ENCODE measurements at places on chromosomes 4 and X. TPM values are rescaled to one million over a fixed set of nuclear protein-coding genes. Genes with fewer than 3 reads are reported as not detected.

The SLITRK2 gene
- not detected for polyA plus RNA-seq

The SOWAHB gene
- 10.2 TPM for polyA plus RNA-seq

The PCDH18 gene
- 0.89 TPM for polyA plus RNA-seq

The USP27X gene
- polyA plus RNA-seq, result 0.93 TPM

The HS6ST2 gene
- not detected for polyA plus RNA-seq

The KDM6A gene
- polyA plus RNA-seq, result 6.5 TPM

The IL13RA2 gene
- polyA plus RNA-seq, result 2.2 TPM

The AMER1 gene
- polyA plus RNA-seq, result 0.40 TPM

The PPP1R2C gene
- not detected for polyA plus RNA-seq

The POF1B gene
- 0.22 TPM for polyA plus RNA-seq

The SLC4A4 gene
- 10.7 TPM for polyA plus RNA-seq

The FGFBP2 gene
- 0.60 TPM for polyA plus RNA-seq

The CCDC110 gene
- 0.45 TPM for polyA plus RNA-seq

DNA sequence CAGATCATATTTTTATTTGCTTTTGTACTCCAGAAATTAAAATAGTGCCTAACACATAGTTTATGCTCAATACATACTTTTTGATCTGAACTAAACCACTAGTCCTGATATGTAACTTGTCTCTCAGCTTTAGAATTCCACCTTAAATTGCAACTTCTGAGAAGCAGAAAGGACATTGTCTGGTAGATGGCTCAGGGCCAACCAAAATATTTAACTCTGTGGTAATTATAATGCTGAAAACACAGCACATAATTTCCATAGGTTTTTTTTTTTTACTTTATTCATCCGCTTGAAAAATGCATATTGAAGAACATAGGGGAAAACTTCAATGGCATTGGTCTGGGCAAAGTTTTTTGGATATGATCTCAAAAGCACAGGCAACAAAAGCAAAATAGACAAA, 59.3 kb downstream of the AREG start:
- DNase-seq, result no peak

DNA sequence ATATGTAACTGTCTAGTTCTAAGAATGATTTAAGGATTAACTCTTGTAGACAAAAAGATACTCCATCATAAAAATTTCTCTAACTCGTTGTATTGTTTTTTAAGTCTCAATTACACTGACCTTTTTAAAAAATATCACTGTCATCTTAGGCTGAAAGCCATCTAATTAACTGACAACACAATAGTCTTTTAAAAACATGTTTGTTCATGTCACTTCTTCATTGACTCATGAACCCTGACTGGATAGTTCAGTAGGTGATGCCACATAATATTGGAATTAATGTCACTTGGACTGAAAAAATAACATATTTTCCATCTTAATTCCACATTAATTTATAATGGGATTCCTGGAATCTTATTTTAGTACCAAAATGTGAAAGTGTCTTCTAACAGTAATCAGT, 179.3 kb downstream of the ADGRL3 start:
- DNase-seq, result no peak

GRCh38 chrX:16067886-16068515, 55.4 kb upstream of the GRPR start:
- no peak for DNase-seq

DNA sequence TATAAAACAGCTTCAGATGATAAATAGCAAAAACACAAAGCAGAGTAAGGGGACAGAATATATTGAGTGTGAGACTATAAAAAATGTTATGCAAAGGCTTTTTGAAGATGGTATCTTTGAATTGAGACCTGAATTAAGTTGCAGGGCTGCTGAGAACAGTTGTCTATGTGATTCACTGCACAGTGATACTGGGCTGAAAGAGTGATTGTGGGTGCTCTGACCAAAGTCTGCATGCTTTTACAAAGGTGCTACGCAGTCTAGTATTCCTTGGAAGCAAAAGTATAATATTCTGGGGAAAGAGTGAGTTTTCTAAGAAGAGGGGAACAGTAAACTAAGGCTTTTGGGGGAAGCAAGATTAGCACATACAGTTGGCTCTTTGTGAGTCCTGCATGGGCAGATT, 234.0 kb downstream of the ARHGAP10 start:
- no peak for DNase-seq

DNA sequence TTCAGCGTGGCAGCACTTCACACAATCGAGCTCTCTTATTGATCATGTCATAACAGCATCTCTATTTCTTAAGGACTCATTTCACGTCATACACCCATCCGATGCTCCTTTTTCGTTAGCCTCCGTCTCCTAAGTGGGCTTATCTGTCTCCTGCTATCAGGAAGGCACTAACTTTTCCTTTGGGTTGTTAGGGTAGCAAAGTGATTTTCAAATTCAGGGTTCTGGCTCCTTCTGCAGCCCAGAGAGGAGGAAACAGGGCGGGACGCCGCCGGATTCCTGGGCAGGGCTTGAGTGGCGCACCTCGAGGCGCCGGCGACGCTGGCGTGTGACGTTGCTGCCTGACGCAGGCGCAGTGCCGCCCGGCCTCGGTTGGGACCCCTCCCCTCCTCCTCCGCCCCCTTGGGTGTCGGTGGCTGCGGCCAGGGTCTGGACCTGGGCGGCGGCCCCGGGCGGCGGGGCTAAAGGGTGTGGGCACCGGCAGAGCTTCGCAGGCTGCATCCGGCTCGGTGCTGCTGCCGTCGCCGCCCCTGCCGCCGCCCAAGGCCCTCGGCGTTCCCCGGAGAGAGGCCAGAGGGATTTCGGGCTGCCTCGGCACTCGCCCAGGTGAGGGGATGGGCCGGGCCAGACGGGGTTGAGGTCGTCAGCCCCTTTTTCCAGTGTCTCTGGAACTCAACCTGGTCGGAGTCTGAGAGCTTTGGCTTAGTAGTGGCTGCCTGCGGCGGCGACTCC, at the start of gene BLTP1:
Gene BLTP1, plus strand, starts transcription at position 350 of the 729 bp plus-strand sequence. CDS start 18,317 bp downstream, outside the sequence.
- DNase-seq, result peak; percentile 90

- DNase-seq, result no peak
Measured at GRCh38 chr4:147157860-147158701, 212.4 kb upstream of the TTC29 start.

GRCh38 chr4:31007858-31008257, 287.7 kb downstream of the PCDH7 start:
- no peak for DNase-seq

- DNase-seq, result no peak
Measured at GRCh38 chr4:128228845-128229795, 58.5 kb downstream of the PGRMC2 start.

DNA sequence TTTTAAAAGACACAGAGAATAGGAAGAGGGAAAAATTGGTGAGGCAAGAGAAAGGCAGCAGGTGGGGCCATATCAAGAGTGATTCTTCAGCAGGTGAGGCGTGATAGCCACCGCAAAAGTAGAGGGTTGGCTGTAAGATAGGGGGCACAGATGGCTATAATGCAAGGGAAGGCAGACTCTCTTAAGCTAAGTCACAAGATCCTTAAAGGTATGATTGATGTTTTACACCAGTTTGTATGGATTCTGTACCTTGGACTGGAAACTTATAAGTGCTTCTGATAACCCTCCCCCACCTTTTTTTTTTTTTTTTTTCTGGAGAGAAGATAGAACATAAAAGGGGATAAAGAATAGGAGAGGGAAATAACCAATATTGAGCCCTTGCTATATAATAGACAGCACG, 40.0 kb downstream of the NSUN7 start:
- no peak for DNase-seq

DNA sequence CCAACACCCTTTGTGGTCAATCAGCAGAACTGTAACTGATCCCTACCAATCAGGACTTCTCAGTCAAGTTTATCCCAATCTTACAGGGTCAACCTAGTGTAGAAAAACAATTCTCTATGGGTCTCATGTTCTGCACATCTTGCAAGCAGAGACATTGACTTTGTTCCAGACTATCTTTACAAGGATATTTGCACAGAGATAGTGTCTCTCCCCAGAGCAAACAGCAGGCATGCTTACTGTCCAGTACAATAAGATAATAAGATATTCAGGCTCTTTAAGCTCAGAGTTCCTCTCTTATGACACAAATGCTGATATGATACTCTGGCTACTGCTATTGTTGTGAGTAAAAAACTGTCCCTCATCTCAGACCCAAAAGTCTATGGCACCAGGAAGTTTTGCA, 53.2 kb downstream of the ACSL4 start:
- DNase-seq, result no peak

DNA sequence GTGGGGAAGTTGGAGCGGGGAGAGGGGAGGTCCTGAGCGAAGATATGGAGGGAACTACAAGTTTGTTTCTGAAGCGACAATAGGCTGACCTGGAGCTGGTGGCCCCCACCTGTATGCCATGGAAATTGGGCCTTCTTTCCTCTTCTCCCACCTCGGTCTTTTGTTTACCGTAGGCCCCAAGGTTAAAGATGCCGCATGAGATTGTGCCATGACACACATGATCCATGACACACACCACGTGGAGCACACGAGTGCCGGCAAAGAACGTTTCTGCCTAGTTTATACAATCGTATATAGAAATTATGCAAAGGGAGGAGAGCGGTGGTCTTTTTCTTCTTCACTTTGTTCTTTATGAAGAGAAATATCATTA, 408 bp downstream of the TMEM33 start:
- no peak for DNase-seq

GRCh38 chr4:82097504-82097903, 276.3 kb downstream of the HNRNPD start:
- DNase-seq, result no peak

GRCh38 chr4:113522433-113522832, 239.1 kb downstream of the CAMK2D start:
- DNase-seq, result no peak

GRCh38 chr4:37470245-37470644, 215.9 kb downstream of the RELL1 start:
- no peak for DNase-seq

DNA sequence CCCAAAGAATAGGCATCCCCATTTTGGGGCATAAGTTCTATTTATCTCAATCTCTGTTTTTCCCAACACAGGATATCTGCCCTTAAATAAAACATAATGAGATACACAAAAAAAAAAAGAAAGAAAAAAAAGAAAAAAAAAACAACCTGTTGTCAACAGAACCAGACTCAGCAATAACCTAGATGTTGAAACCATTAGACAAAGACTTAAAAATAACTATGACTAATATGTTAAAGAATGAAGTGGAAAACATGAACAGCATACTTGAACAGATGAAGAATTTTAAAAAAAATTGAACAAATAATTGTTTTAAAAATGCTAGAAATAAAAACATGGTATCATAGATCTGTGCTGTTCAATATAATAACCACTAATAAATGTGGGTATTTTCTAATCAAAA, 93.4 kb upstream of the RXFP1 start:
- no peak for DNase-seq

DNA sequence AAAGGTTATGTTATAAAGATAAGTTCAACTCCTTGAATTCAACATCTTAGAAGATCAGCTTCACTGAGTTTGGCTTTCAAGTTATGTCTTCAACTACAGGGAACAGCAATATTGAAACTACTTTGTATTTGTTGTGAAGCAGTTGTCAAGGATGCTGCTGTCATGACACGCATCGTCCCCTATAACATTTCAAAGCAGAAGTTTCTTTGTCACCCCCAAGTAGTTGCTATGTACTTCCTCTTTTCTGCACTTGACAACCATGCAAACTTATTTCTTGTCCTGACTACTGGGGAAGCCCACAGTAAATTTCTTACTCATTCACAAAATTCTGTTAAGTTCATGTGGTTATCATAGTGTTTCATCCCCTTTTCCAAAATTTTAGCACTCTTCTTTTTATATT, 14.3 kb downstream of the ANTXR2 start:
- no peak for DNase-seq

DNA sequence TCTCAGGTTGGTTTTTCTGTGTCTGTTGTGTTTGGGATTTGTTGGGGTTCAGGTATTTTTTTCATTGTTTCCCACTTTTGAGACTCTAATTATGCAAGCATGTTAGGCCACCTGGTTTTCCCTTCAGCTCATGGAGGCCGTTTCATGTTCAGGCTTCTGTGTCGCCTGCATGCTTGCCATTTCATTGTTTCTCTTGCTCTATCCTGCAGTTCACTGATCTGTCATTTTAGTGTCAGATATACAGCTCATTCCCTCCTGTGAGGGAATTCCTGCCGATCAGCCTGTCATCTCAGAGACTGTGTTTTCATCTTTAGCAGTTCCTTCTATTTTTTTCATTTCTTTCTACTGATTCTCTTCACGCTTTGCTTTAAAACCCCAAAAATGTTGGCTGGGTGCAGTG, 49.4 kb upstream of the HGFAC start:
- no peak for DNase-seq

DNA sequence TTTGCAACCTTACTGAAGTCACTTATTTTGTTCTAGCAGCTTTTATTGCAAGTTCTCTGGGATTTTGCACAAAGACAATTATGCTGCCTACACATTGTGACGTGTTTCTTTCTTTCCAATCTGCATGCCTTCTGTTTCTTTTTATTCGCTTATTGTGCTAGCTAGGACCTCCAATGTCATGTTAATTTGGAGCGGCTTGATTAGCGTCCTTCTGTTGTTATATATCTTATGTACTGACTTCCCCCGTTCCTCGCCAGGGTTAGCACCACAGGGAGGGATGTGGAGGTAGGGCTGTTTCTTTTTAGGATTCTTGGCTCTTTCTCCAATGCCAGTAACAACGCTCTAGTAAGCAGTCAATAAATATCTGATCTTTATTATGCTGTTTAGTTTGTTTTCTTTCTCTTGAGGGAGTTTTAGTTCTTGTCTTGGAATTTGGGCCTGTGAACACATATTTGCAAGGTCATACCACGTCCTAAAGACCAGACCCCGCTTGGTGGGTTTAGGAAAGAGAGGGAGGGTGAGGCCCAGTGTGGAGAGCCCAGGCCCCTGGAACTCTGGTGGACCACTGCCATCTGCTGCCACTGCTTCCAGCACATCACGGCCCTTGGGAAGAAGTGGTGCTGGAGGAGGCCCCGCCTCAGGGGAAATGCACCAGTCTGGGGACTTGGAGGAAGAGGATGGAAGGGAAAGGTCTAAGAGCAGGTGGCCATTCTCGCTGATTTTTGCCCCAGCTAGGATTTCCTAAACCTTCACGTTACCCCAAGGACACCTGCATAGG, 129.1 kb downstream of the TRIML1 start:
- DNase-seq, result no peak

- DNase-seq, result no peak
Measured at GRCh38 chrX:138925330-138925729, 213.8 kb upstream of the FGF13 start.

- DNase-seq, result no peak
Measured at GRCh38 chrX:9147726-9148125, 113.8 kb upstream of the FAM9B start.

DNA sequence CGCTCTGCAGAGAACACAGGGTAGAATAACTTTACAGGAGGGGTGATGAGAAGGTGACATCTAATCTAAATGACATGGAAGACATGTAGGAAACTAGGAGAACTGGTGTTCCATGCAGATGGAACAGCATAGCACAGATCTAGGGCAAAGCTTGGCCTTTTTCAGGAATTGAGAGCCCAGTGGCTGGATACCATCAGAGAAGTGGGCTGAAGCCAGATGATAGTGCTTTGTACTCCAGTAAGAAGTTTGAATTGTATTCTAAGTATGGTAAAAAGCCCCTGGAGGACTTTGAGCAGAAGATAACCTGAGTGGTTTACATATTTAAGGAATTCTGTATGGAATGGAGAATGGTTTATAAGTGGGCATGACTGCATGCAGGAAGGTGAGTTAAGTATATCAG, 32.8 kb downstream of the ENOPH1 start:
- no peak for DNase-seq
